ENCODE measurements at places on chromosomes 2 and 18.

DNA sequence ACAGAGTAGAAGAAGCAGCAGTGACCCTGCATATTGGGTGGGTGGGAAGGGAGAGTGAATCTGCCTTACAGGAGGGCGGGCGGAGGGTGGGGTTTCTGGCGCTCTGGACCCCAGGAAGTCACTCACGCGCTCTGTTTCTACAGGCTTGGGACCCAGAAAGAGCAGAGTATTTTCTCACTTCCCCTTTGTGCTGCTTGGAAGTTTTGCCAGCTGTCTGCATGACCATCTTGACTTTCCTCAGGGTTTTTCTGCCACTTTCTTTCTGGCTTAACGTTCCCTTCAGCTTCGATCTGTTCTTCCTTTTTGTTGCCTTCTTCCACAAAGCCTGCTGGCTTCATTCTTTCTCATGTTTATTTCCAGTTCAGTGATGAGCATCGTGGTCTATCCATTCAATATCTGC, 383.1 kb downstream of the GALR1 start:
- no peak for DNase-seq

DNA sequence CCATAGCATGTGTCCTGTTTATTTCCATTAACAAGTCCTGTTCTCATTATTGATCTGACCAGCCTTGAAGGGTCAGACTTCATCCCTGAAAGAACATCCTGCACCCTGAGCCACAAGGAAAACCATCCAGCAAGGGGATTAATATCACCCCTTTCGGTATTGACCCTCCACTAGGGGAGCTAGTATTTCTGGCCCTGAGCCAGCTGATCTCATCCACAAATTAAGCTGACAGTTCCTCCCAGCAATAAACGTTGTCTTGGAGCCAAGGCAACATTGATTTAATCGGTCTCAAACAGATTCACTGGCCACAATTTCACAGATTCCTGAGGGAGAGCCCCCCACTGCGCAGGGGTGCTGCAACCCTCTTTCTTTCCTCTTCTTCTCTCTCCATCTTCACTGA, 353.1 kb upstream of the FANCL start:
- peak; percentile 30 for DNase-seq

GRCh38 chr18:30106356-30106755, 936.2 kb downstream of the DSC3 start:
- DNase-seq = peak; percentile 11

GRCh38 chr2:11750422-11750821, 4.0 kb downstream of the LPIN1 start:
- DNase-seq = no peak

GRCh38 chr2:119608553-119608952, 64.3 kb downstream of the CFAP221 start:
- no peak for DNase-seq

DNA sequence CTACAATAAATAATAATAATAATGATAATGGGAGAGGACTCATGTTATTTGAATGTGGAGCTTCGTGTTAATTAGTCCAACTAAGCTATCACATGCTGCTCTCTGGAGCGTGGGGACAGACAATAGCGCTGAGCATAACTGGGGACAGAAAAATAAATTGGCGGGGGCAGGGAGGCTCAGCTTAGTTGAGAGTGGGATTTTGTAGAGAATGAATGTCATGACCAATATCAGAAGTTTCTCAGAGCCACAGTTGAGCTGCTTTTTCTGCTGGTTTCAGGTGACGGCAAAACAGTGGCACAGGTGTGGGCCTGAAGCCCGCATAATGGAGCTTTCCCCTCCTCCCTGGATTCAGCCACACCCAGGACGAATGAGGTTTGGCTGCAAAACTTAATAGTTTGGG, 111.1 kb upstream of the CAB39 start:
- DNase-seq = no peak

- no peak for DNase-seq
Measured at GRCh38 chr2:76748581-76749296, 773.4 kb downstream of the LRRTM4 start.

DNA sequence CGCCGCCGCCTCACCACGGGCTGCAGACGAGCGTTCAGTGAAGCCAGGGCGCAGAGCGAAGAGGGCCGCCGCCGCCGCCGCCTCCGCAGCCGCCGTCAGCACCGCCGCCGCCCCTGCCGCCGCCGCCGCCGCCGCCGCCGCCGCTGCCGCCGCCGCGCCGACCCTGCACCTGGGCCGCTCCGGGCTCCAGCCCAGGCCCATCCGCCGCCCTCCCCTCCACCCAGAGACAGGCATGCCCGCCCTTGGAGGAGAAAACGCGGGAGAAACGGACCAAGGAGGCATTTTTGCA, 3.0 kb downstream of the POU3F3 start:
- DNase-seq = no peak

DNA sequence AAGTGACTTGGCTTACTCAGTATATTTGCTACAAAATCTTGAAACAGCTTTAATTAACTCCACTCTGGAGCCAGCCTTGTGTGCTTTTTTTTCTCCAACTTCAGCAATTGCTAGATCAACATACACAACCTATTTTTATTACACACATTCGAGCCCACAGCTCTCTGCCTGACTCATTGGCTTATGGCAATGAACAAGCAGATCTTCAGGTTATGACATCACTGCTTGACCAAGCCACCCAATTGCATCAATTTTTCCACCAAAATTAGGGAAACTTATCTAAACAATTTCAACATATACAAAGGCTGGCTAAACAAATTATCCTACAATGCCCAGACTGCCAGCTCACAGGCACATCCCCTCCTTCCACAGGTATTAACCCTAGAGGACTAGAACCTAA, 39.6 kb upstream of the PDK1 start:
- DNase-seq = peak; percentile 43

- DNase-seq = no peak
Measured at GRCh38 chr18:78721238-78721875, 258.3 kb upstream of the SALL3 start.

- no peak for DNase-seq
Measured at GRCh38 chr18:53944721-53945120, 279.7 kb downstream of the MBD2 start.

GRCh38 chr2:173048897-173049661, 26.6 kb upstream of the MAP3K20 start:
- peak; percentile 98 for DNase-seq

- no peak for DNase-seq
Measured at GRCh38 chr2:48406116-48406515, 123.8 kb upstream of the STON1 start.

- DNase-seq = no peak
Measured at GRCh38 chr2:216346781-216347180, 25.5 kb downstream of the MARCHF4 start.

GRCh38 chr2:205590759-205591158, 91.5 kb upstream of the NRP2 start:
- peak; percentile 91 for DNase-seq

- DNase-seq = no peak
Measured at GRCh38 chr2:207670887-207671286, 40.6 kb upstream of the CCNYL1 start.

- DNase-seq = no peak
Measured at GRCh38 chr2:39156107-39156506, 35.3 kb upstream of the SOS1 start.

GRCh38 chr2:202377207-202377761, 1.2 kb downstream of the BMPR2 start:
- DNase-seq = peak; percentile 30

DNA sequence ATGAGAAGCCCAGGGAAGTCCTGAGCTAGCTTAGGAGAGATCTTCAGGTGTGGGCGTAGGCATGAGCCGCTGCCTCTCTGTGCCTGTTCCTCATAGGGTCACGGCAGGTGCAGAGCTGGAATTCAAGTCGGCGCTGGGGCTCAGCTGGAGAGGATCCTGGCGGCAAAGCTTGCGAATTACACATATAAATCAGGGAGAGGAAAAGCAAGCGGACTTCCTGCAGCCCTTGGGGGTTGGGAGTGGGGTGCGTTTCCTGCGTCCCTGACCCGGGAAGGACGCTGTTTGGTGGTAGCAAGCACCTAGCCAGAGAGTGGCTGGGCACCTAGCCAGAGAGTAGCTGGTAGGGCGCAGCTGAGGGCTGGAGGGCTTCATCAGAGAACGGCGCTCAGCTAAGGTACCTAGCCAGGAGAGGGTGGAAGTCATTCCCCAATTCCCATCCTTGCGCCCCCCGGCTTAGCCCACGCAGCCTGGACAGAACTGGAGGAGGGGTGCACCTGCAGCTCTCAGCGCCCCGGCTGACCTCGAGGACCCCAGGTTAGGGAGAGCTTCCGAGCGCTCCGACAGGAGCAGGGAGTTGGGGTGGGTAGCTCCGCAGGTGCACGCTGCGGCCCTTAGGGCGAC, 459 bp upstream of the EFR3B start:
- peak; percentile 23 for DNase-seq

DNA sequence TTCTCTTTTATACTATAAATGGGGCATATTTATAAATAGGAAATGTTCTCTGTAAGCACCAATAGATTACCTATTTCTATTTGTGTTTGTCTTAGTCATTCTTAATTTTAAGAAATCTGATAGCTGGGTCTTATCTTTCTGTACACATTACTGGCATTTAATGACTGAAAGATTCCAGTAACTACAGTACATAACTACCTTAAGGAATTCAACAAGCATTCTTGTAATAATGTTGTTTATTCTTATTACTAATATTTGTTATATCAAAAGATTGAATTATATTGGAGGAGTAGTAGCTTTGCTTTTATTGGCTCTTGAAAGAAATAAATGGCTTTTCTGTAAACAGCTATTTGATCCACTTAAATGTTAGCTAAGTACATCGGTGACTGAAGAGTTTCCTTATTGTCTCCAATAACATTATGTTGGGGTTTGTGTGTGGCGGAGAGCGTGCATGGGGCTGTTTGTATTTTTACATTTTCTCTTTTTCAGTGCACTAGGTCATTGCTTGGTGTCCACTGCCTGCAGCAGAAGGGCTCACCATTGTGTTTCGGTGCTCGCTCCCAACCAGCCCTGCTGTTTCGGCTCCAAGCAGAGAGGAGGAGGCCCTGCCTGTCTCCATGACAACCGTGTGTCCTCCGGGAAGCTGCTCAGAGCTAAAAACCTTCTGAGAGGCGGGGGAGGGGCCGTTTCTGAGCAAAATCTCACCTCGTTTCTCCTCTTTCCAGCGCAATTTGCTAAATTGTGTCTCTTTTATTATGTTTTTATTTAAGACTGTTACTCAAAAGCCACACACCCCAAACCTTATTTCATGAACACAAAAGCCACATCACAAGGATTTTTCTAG, 112.5 kb upstream of the SLC38A11 start:
- DNase-seq = no peak

GRCh38 chr18:61575419-61575818, 242.2 kb downstream of the CDH20 start:
- DNase-seq = no peak

DNA sequence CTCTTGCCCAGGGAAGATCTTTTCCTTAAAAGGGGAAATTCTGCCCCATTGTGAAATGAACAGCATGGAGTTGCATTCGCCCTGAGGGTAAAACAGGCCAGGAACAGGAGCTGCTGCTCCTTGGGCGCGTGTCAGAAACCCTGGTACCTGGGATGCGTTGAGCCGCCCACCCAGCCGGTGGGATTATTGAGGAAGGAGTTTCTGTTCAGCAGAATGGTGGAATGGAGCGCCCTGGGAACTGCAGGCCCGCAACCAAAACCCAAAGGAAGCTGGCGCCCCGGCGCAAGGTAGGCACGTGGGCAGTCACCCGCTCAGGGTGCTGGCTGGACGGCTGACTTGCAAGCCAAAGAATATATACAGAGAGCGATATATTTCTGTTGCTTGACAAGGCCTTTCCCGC, 73.5 kb downstream of the MTCL1 start:
- no peak for DNase-seq

DNA sequence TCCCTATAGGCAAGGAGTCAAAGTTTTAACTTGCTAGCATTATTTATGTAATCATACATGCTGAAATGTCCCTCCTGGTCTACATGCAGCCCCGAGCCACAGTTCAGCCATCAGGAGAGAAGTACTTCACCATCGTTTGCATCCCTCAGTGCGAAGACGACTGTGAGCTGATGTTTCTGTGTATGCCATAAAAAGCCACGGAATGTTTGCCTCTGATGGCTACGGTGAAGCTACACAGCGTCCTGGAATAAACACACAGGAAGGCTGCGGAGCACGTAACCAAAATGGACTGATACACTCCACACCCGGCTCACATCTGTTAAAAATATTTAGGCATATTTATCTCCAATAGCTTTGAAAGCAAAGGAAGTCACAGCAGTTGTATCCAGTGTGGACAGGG, 4.3 kb upstream of the SALL3 start:
- DNase-seq = no peak

DNA sequence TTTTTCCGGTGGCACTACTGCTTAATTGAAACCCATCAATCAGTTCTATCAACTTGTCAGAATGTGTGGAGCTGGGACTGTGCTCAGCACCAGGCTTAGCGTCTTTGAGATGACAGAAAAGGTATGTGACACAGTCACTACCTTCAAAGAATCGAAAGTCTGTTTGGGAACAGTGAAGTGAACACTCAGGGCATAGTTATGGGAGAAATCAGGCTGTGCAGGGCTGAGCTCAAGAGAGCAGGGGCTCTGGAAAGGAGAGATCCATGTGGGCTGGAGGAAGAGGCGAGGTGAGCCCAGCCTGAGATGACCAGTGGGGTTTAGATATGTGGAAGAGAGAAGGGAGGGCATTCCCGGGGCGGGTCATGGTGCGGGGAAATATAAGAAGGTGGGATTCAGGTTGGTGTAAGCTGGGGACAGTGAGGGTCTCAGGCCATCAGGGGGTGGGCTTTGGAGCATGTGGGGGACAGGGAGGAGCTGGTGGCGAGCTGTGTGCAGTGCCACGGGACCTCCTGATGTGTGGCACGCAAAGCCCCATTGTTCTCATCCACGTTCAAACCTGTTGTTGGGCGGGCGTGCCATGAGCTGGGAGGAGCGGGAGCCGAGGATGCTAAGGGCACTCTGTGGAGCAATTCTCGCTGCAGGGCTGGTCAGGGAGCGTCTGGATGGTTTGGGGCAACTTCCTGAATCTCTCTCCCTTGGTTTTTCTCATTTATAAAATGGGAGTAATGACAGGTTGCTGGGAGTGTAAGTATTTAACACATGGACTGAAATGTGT, 72.5 kb downstream of the VAPA start:
- DNase-seq = no peak

DNA sequence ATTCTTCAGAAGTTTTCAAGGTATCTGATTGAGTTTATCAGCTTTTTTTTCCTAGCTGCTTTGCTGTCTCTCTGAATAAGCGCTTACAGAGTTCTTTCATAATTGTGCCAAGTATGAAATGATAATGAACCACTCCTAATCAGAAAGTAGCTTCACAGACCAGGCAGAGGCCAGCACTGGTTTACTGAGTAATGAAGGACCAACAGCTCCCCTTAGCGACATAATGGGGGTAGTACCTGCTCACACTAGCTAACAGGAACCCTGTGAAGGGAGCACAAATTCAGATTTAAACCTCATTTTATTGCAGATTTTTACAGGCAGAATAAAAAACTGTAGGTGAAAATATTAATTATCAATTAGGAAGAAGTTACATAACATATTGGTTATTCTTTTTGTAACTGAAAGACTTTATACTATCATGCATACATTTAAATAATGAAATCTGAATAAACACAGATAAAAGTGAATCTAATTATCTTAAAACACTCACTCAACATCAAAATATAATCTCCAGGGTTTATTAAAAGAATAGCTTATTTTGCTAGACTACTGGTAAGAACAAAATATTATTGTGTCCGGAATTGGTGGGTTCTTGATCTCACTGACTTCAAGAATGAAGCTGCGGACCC, 53.7 kb upstream of the LRRC30 start:
- peak; percentile 51 for DNase-seq

Data from HT1080 (cell line).